ENCODE measurements at places on chromosomes 16 and 17.

GRCh38 chr16:70160388-70160787, 13.2 kb upstream of the CLEC18C start:
- no peak for DNase-seq
- H3K4me3 ChIP-seq: no peak overlapping the region
- no peaks in the 10 kb centered on the region for H3K4me1 ChIP-seq
- no peaks in the 10 kb centered on the region for H3K36me3 ChIP-seq
- H3K27ac ChIP-seq: no peak overlapping the region

GRCh38 chr16:3171855-3172593, 16.0 kb upstream of the OR1F1 start:
- no peak for DNase-seq
- peaks cover 25% of the 10 kb centered on the region for H3K4me1 ChIP-seq
- no peak overlapping the region for H3K27ac ChIP-seq

GRCh38 chr16:27243725-27244362, 24.7 kb downstream of the NSMCE1 start:
- no peak overlapping the region for H3K4me3 ChIP-seq
- peaks cover 22% of the 10 kb centered on the region for H3K4me1 ChIP-seq
- no peak for DNase-seq
- H3K27ac ChIP-seq: peak overlapping the region; percentile 89

DNA sequence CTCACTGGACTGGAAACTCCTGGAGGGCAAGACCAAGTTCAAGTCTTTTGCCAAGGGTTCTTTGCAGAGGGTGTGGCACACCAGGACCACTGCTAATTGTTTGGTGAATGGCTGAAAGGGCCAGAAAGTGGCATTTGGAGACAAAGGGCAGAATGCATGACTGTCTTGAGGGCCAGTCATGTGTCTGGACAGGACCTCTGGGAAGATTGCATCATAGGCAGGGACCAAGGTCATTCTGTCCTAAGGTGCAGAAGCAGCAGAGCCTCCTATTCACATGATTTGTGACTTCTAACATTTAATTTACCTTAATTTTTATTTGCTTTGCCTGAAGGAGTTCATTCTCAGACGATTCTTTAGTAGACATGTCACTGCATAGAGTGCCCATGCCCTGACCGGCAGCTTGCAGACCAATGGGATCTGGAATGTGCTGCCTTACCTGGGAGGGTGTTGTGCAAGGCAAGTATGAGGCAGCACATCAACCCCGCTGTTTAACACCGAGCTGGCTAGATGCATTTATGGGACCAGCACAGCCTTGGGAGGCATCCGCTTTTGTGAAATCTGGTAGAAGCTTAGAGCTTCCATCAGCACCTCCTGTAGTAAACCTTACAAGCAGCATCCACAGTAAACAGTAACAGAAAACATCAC, 62.3 kb upstream of the MAF start:
- DNase-seq: no peak
- H3K36me3 ChIP-seq: no peaks in the 10 kb centered on the region
- H3K27me3 ChIP-seq: no peaks in the 10 kb centered on the region
- no peak overlapping the region for H3K4me3 ChIP-seq
- no peak overlapping the region for H3K27ac ChIP-seq

DNA sequence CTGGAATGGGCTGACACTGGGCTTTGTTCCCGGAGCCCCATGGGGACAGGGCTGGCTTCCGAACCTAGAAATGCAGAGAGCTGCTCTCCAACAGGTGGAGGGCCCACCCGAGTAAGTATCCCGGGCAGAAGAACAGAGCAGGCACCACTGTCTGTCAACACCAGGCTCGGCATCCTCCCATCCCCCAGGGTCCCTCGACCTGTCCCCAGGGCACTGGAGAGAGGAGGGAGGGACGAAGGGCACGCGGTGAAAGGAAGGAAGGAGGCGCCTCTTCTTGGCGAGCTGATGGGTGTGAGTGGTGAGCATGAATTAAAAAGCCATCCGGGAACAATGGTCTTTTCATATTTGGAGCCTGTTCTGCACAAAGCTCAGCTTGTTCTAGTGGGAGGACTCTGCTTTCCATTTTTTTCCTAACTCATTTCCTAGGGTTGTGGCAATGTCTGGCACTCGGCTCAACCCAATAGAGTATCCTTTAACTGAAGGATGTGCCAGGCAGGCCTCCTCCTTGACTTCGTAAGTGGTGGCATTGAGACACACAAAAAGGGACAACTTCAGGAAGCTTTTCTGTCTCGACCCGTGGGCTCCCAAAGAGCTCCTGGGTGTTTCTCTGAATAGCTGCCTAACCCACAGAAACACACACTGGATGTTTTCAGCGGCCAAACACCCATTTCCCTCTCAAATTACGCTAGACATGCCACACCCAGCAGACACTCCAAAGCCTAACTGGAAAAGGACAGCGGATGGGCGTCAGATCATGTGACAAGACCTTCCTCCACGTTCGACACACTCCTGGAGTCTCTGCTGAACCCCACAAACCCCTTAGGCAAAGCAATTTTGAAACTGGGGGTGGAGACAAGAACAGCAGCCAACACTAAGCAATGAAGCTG, 47.7 kb downstream of the ZFHX3 start:
- H3K36me3 ChIP-seq: no peaks in the 10 kb centered on the region
- H3K4me1 ChIP-seq: peaks cover 23% of the 10 kb centered on the region
- H3K27me3 ChIP-seq: no peaks in the 10 kb centered on the region
- H3K27ac ChIP-seq: no peak overlapping the region
- H3K4me3 ChIP-seq: no peak overlapping the region

- peaks cover 54% of the 10 kb centered on the region for H3K4me1 ChIP-seq
- H3K27me3 ChIP-seq: no peaks in the 10 kb centered on the region
- peak overlapping the region; percentile 68 for H3K27ac ChIP-seq
- DNase-seq: peak; percentile 81
- no peaks in the 10 kb centered on the region for H3K36me3 ChIP-seq
These were observed 19.1 kb downstream of the CUEDC1 start for GRCh38 chr17:57935833-57936807.

Data from left lung (tissue), 14 donors.